ENCODE measurements at places on chromosomes 2 and 18.

DNA sequence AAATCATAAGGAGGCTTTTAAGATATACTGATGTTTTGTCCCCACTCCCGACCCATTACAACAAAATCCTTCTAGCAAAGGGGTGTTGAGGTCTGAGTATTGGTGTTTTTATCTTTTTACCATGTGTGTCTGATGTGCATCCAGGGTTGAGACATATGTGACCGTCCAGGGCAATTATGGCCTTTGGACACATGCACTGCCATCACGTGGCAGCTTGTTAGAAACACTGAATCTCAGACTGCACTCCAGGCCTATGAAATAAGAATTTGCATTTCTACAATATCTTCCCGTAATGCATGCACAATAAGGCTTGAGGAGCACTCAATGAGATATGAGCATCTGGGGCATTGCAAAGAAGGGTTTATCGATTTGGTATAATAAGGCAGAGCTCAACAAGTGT, 235.1 kb upstream of the ZNF804A start:
- DNase-seq, result no peak

- DNase-seq, result peak; percentile 5
Measured at GRCh38 chr2:70516596-70516995, 37.0 kb downstream of the TGFA start.

DNA sequence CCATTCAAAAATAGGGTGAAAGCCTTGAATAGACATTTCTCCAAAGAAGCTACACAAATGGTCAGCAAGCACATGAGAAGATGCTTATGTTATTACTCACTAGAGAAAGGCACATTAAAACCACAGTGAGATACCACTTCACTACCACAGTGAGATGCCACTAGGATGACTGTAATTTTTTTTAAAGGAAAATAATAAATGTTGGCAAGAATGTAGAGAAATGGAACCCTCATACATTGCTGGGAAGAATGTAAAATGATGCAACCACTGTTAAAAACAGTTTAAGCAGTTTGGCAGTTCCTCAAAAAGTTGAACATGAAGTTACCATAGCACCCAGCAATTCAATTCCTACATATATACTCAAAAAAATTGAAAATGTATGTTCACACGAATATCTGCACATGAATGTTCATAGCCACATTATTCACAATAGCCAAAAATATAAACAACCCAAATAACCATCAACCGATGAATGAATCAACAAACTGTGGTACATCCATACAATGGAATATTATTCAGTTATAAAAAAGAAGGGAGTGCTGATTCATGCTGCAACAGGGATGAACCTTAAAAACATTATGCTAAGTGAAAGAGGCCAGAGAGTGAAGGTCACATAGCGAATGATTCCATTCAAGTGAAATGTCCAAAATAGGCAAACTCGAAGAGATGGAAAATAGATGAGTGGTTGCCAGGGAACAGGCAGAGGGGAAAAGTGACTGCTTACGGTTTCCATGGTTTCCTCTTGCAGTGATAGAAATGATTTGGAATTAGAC, 156.2 kb upstream of the NDUFV2 start:
- no peak for DNase-seq

- no peak for DNase-seq
Measured at GRCh38 chr2:31207790-31208189, 9.5 kb downstream of the CAPN14 start.

- no peak for DNase-seq
Measured at GRCh38 chr2:191521608-191522208, 156.2 kb upstream of the NABP1 start.

All from memory B cell (primary cell).